ENCODE measurements at places on chromosomes 5 and 9.

- no peak for DNase-seq
Observed at GRCh38 chr5:111434800-111435199, 77.5 kb downstream of the STARD4 start.

GRCh38 chr9:133605856-133606707 is 3.1 kb downstream of the FAM163B start:
- no peak for DNase-seq

DNA sequence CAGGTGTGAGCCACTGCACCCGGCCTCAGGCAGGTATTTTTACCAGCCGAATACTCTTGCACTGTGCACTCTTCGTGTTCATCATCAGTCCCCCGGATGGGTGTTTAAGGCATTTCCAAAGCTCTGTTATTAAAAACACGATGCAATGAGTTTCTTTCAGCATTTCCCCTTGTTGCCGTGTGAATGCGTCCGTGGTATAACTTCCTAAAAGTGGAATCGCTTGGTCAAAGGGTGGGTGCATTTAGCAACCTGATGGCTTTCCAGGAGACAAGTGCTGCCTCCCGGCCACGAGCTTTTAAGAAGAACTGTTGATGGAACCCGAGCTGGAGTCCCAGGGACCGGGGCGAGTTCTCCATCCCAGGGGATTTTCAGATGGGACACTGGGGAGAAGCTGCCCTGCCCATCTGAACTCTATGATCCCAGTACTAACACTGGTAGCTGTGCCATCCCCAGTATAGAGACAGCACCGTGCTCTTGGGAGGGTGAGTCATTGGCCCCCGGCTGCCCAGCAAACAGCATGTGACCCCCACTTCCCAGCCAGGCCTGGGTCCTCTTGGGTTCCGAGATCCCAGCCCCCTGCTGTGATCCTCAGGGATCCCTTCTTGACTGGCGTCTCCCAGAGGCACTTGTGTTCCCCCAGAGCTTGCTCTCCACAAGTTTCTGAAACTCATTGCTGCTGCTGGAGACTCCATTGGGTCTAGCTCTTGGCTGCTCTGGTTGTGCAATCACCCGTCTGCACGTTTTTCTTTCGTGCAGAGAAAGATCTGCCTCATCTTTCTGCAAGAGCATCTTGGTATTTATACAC is 169.5 kb upstream of the IER5L start:
- peak; percentile 93 for DNase-seq

DNA sequence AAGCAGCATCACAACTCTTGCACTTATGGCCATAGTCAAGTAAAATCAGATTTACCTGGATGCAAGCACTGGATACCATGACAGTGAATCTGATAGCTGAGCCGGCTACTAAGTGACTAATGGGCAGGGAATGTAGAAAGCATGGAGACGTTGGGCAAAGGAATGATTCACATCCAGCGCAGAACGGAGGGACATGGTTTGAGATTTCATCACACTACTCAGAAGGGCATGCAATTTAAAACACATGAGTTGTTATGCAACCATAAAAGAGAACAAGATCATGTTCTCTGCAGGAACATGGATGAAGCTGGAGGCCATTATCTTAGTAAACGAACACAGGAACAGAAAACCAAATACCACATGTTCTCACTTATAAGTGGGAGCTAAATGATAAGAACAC is 169.1 kb upstream of the PIK3R1 start:
- DNase-seq: peak; percentile 12

- no peak for DNase-seq
Observed at GRCh38 chr5:17224858-17225511, 7.6 kb downstream of the BASP1 start.

- no peak for DNase-seq
Observed at GRCh38 chr9:18598969-18599368, 125.0 kb downstream of the ADAMTSL1 start.

- no peak for DNase-seq
Observed at GRCh38 chr5:55897905-55898304, 46.7 kb downstream of the IL31RA start.

DNA sequence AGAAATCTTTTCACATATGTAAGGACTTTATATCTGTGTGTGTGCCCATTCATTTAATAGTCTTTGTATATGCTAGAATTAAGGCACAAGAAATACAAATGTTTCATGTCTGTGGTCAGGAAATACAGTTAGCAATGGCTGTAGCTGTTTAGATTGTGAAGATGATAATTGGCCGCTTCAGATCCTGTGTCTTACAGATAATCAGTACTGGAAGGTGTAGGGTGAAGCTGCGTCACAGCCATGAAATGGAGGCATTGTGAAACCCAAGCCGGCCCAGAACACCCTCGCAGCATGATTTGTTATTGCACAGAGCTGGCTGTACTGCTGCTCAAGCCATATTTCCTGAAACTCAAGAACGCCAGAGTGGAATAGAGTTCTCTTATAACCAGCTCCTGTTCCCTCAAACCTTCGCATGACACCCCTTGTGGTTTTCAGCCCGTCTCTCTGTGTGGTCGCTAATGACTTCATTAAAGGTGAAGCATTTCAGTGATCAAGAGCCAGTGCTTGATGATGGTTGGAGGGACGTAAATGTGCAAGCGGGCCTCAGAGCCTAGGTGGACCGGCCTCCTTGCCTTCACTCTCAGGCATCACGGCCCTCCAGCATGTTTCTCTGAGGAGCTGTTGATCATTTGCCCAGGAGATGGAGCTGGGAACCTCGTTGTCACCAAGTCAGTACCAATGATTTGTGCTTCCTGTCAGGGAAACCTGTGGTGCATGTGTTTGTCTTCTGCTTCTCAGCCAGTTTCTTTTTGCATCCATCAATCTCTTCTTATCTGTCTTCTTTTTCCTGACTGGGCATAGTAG is 80.1 kb downstream of the F2RL2 start:
- no peak for DNase-seq

DNA sequence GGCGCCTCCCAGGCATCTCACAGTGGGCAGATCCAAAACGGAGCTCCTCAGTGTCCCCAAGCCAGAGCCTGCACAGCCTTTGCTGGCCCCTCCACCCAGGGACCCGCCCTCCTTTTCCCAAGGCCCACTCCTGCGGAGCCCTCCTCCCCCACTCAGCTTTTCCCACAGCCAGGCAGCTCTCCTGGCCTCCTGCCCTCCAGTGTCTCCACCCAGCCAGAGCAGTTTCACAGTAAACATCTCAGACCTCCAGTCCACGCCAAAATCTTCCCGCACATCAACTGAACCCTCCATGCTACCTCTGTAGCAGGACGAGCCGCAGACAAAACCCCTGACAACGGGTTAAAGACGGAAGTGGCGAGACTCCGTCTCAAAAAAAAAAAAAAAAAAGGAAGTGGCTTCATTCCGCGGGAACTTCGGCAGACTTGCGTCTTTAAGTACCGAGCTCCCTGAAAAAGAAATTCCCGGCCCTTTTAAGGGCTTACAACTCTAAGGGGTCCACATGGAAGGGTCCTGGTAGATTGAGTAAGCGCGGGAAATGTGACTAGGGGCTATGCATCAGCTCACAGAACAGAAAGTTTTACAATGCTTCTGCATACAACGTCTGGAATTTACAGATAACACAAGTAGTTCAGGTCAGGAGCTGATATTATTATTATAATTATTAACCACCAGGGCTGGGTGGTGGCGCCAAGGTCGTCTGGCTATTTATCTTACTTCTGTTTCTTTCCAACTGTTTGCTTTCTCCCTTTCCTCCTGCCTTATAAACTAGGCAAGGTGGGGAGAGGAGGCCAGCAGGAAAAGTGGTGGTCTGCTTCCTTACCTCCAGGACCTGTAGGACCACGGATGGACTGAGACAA is 11.4 kb upstream of the GRIN1 start:
- DNase-seq: peak; percentile 67

- DNase-seq: no peak
Observed at GRCh38 chr5:1006656-1007071, 1.9 kb upstream of the NKD2 start.

- no peak for DNase-seq
Observed at GRCh38 chr9:137488327-137488653, 29.2 kb upstream of the NSMF start.

DNA sequence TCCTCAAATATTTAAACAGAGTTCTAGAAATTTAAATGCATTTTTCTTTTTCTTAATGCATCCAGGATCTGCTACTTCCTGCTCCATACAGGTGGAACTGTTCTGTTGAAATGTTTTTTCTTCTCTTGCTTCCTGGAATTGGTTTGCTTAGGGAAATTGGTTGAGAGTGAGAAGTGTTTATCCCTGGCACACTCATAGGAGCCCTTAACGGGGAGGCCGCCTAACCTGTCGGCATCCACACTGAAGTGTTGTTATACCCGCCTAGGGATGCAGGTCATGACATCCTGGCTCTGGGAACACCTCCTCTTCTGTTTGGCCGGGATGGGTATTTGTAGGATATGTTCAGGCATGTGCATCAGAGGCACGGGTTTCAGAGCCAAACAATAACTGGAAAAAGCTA is 239.7 kb downstream of the GADD45G start:
- DNase-seq: no peak

GRCh38 chr5:170490381-170490780 is 13.4 kb upstream of the KCNIP1 start:
- no peak for DNase-seq

- no peak for DNase-seq
Observed at GRCh38 chr5:18379189-18379588, 744.9 kb downstream of the TAF11L14 start.

GRCh38 chr9:34665067-34665380 is 2.6 kb upstream of the CCL27 start:
- no peak for DNase-seq

DNA sequence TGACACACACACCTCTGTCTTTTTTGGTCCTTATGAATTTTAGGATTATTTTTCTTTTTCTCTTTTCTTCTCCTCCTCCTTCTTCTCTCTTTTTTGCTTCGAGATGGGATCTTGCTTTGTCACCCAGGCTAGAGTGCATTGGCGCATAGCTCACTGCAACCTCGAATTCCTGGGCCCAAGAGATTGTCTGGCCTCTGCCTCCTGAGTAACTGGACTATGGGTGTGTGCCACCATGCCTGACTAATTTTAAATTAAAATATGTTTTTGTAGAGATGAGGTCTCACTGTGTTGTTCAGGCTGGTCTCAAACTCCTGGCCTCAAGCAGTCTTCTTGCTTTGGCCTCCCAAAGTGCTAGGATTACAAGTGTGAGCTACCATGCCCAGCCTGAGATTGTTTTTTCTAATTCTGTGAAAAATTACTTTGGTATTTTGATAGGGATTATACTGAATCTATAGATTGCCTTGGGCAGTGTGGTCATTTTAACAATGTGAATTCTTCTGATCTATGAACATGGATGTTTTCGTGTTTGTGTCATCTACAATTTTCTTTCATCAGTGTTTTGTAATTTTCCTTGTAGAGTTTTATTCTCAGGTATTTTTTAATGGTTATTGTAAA is 7.7 kb downstream of the AHRR start:
- no peak for DNase-seq

GRCh38 chr9:116837018-116837989 is 150.2 kb downstream of the TRIM32 start:
- DNase-seq: no peak

GRCh38 chr5:113031557-113031956 is 55.0 kb downstream of the DCP2 start:
- DNase-seq: no peak

DNA sequence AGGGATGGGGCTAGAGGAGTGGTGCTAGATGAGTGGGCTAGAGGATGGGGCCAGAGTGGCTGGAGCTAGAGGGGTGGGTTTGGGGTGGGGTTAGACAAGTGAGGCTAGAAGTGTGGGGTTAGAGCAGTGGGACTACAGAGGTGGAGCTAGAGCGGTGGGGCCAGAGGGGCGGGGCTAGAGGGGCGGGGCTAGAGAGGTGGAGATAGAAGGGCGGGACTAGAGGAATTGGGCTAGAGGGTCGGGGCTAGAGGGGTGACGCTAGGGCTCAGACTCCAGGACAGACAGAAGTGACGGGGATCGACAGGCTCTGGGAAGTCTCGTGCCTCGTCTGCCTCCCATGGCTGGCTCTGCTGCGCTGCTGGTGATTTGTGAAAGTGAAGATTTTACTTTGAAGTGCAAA is 31.0 kb upstream of the TENT4A start:
- DNase-seq: no peak

DNA sequence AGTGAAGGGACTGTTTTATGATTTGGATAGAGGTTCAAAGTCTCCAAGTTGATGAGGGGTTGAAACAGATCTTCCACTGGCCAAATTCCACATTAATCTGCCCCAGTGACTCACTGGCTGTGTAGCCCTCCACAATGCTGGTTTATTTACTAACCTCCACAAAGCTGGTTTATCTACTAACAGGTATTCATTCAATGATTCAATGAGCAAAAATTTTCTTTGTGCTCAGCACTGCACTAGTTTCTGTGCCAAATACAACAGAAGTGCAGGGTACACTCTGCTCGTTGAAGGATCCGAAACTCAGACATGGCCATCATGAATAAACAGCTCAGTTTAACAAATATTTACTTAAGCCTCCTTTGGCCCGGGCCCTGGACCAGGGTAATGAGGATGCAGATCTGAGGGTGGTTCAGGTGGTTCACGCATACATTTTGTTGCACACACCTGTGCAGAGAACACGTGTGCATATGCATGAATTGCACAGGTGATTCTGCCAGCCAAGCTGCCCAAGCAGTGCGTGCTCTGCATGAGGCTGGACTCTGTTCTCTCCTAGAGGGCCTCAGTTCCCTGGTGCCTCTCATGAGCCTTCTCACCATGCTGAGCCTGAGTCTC is 71.0 kb downstream of the SH3PXD2B start:
- DNase-seq: no peak

DNA sequence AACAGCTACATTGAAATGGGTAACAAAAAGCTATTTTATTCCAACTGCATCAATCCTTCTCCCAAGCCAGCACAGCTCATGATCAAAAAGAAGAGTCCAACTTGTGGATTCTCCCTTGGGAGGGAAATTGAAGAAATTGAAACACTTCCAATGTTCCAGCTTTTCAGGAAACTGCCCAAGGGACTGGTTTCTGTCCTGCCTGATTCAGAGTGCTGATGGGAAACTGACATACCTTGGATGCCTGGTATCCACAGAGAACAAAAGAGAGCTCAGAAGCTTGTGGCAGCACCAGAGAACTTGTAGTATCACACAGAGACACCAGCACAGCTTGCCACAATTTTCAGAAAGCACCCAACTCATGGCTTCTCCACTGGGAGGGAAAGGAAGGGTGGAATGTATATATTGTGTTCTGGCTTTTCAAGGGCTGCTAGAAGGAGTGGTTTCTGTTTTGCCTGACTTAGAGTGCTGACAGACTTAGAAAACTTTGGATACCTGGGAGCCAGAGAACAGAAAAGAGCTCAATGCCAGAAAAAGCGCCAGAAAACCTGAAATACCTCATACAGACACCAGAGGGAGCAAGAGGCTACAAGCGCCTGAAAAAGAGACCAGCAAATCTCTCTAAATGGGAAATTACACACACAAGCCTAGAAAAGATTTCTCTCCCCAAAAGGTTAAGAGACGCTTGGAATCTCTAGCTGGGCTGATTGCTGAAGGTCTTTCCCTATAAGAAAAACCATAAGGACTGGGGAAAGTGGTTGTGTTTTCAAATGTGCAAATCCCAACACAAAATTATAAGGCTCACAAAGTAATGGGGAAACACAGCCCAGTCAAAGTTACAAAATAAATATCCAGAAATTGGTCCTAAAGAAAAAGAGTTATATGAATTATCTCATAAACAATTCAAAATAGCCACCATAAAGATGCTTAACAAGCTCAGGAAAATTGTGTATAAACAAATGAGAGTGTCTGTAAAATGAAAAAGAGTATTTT is 178.8 kb downstream of the SPOCK1 start:
- DNase-seq: no peak

All from HL-60 (cell line).